ENCODE measurements at places on chromosomes 1 and 21.

DNA sequence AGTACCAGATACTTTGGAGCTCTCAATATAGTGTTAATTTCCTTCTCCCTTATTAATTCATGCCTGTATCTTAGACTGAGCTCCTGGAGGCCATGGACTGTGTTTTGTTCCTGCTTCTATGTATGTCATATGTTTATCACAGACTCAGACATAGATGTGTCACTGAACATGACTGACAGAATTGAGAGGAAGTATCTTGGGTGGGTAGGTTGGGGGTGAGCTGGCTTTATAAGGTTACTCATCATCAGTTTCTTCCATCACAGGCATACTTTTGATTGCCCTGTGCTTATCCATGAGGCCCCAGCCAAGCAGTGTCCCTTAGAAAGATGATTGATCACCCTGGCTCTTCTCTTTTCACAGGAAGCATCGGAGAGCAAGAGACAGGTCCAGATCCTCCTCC lies 5.6 kb upstream of the SH3D21 start:
- DNase-seq: no peak

DNA sequence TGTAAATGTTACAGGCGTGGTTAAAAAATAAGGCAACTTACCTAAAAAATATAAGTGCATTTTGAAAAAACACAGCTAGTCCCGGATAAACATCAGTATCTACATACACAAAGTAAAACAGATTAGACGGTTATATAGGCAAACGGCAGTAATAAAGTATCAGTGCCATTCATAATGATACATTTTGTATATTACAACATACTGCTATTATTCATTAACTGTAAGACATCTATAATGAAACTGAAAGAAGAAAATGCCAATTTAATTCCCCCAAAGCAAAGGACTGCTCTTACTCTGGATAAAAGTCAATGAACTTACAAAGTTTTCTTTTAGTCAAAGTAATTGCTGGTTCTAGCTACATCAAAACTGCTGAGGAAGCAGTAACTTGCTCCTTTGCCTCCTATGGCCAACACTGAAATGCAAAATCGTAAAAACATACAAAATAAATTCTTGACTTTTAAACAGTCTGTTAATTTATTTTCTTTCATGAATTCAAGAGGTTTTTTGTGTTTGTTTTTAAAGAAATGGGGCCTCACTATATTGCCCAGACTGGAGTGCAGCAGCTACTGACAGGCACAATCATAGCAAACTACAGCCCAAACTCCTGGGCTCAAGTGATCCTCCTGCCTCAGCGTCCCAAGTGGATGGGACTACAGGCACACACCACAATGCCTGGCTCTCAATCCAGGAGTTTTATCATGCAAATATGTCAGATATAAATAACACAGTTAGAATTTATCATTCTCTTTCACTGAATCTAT lies 23.9 kb downstream of the TMEM50B start:
- no peak for DNase-seq

GRCh38 chr1:39104158-39105060 lies 78.3 kb downstream of the NDUFS5 start:
- no peak for DNase-seq

- DNase-seq: no peak
Measured at GRCh38 chr21:31924548-31924947, 51.7 kb downstream of the HUNK start.

DNA sequence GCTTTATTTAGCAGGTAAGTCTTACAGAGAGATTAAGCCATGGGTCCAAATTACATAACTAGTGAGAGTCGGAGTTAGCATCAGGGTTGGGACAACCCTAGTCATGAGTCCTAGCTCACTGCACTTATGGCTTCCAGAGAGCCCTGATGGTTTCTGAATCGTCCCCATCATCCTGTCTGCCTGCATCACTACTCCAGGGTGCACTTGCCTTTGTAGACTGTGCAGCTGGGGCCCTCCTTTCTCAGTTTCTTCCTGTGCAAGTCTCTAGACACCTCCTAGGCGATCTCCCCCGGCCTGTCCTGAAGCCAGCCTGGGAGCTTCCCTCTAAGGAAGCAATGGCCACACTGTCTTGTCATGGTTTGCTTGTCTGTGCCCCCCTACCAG lies 37.1 kb downstream of the KIAA0040 start:
- DNase-seq: no peak

GRCh38 chr1:7356079-7356478 lies 415.0 kb upstream of the VAMP3 start:
- no peak for DNase-seq

DNA sequence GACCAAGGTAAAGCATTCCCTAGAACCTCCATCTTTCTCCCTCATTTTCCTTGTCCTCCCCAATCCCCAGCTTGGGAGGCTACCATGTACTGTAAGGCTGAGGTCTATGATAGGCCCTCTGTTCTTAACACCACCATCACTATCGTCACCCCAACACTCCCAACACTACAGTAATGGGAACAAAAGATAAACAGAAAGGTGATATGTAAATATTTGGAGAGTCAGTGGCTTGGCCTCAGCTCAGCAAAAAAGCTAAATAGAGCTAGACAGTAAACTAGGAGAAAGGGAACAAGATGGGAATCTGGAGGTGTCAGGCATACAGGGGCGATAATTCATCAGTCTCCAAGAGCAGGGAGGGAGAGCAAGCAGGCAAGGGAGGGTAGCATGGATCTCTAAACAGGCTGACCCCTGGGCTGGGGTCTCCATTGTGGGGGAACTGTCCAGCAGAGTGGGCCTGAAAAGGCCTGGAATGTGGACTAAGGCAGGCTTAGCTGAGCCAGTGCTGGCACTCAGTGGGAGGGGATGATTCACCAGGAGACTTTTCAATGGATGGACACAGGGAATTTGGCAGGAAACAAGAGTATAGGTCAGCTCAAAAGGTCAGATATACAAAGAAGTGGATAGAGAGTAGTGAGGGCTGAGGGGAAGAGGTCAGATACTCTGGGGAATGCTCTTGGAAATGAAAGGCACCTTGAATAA lies 6.7 kb downstream of the WNT2B start:
- no peak for DNase-seq

DNA sequence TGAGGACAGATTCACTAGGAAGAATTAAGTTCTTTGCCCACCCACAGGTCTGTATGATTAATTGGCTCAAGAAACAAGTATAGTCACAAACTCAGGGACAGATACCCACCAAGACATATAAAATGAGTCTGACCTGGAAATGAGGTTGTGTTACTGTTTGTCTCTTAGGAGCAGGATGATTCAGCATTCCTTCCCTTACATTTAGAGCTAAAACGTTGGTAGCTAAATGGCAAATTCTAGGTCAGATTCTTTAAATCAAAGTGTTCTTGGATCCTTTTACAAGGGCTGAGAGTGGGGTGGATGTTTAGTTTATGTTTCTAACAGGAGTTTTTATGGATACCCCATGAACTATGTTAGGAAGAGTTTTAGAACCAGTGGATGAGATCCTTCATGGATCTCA lies 4.7 kb downstream of the RIMKLA start:
- DNase-seq: no peak

DNA sequence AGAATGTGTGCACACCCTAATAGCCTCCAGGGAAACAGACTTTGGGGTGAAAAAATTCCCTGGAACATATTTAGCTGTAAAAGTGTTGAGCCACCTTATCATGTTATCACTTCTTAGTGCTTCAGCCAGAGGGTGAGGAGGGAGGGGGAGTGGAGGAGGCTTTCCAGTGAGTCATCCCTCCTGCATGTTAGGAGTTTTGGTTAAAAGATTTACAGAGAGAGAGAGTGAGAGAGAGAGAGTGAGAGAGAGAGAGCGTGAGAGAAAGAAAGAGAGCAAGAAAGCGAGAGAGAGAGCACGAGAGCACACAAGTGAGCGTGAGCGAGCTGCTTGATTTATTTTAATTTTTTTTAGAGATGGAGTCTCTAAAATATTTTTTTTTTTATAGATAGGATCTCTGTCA lies 13.5 kb upstream of the CACNA1E start:
- no peak for DNase-seq

DNA sequence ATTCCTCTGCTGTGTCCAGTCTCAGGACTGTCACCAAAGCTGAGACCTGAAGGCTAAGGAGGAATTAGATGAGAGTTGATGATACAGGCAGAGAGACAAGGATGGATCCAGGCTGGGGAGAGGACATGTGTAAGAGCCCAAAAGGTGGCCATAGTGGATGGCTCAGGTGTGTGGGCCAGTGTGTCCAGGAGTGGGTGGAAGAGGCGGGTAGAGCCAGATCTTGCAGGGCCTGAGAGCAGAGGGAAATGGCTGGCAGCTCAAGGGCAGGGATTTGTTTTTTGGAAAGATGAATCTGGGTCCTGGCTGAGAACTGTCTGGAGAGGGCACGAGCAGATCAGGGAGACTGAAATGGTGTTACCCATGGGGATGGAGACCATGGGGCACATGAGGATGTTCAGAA lies 38.1 kb downstream of the AZIN2 start:
- DNase-seq: no peak

DNA sequence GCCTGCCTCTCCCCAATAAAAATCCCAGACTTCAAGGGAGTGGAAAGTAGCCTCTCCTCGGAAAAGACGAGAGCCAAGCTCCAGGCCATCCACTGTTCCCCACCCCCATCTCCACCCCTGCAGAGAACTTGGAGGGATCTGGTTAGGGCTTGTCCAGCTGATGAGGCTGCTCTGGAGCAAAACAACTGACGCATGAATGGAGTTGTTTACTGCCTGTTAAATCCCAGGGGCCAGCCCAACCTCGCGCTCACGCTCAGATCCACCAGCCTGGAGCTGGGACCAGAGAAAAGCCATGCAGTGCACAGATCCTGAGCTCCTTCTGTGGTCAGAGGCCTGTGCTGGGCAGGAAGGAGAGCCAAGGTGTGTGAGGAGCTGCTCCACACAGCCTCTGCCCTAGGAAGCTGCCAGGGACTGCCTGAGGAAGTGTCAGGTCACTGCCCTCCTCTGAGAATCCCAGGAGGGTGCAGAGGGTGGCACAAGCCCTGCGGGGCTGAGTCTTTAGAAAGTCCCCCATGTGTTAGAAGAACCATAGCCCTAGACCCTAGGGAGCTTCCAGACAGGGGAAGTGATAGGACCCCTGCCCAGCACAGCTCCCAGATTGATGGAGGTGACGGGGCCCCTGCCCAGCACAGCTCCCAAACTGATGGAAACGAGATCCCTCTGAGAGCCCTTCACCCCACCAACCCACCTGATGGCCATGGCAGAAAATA lies 109.0 kb upstream of the IPO9 start:
- DNase-seq: no peak

GRCh38 chr1:115768549-115768948 lies at the start of gene CASQ2:
TSS of gene CASQ2 (minus strand) at chr1:115768714. CDS start at chr1:115768541, 173 bp downstream.
- DNase-seq: no peak

GRCh38 chr1:82927753-82928152 lies 1071.2 kb downstream of the TTLL7 start:
- DNase-seq: no peak

DNA sequence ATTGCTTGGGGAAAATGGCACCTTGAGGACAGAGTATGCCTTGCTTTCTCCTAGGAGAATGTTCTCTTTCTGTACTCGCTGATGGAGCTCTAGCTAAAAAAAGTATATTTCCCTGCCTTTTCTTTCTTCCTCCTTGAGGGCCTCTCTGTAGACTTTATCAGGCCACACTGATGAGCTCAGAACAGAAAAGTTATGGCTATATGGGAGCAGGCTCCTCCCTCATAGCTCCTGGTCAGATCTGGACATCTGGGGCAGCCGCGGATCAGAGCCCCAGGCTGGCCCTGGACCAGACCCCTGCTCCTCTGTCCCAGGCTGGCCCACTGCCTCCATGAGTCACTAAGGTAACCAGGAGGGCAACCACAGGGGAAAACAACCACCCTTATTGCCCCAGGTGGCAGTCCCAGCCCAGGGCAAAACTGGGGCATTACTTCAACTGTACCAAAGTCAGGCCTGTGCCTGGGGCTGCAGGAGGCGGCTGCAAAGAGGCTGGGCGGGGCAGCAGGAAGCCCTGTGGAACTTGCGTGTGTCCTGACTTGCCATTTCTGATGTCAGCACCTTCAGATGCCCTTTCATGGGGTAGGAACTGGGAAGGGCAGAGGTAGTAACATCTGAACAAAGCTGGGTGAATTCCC lies 26.3 kb upstream of the ZNF648 start:
- no peak for DNase-seq

- no peak for DNase-seq
Measured at GRCh38 chr1:82266351-82266750, 465.6 kb downstream of the ADGRL2 start.

GRCh38 chr1:9062021-9062471 lies 7.4 kb downstream of the SLC2A5 start:
- no peak for DNase-seq

- DNase-seq: no peak
Measured at GRCh38 chr1:40153073-40153770, 8.0 kb upstream of the RLF start.

DNA sequence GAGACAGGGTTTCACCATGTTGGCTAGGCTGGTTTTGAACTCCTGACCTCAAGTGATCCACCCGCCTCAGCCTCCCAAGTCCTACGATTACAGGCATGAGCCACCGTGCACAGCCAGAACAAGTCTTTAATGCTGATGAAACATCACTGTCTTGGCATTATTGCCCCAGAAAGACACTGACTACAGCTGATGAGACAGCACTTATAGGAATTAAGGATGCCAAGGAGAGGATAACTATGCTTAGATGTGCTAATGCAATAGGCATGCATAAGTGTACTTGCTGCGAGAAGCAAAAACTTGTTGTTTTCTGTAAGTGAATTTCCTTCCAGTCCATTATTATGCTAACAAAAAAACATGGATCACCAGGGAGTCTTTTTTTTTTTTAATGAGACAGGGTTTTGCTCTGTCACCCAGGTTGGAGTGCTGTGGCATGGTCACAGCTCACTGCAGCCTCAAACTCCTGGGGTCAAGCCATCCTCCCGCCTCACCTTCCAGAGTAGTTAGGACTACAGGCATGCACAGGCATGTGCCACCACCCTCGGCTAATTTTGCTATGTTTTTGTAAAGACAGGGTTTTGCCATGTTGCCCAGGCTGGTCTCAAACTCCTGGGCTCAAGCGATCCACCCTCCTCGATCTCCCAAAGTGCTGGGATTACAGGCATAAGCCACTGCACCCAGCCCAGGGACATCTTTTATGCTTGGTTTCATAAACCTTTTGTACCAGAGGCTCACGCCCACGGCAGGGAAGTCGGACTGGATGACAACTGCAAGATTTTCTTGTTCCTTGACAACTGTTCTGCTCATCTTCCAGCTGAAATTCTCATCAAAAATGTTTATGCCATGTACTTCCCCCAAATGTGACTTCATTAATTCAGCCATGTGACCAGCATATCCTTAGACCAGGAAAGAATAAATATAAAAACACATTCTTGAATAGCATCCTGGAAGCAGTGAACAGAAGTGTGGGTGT lies 23.1 kb downstream of the RHEX start:
- no peak for DNase-seq

Measured in progenitor cell of endocrine pancreas (in vitro differentiated cells).